ENCODE measurements at places on chromosomes 5 and 9. TPM values are rescaled to one million over a fixed set of nuclear protein-coding genes. Genes with fewer than 3 reads are reported as not detected.

CDH18 gene
- total RNA-seq = not detected

SH3GL2 gene
- total RNA-seq = 9.5 TPM

GPR150 gene
- not detected for total RNA-seq

RNF183 gene
- not detected for total RNA-seq

DOK3 gene
- total RNA-seq = 4.7 TPM

BTNL3 gene
- total RNA-seq = not detected

GRCh38 chr9:70340572-70340971 lies 73.9 kb downstream of the KLF9 start:
- no peak for DNase-seq

DNA sequence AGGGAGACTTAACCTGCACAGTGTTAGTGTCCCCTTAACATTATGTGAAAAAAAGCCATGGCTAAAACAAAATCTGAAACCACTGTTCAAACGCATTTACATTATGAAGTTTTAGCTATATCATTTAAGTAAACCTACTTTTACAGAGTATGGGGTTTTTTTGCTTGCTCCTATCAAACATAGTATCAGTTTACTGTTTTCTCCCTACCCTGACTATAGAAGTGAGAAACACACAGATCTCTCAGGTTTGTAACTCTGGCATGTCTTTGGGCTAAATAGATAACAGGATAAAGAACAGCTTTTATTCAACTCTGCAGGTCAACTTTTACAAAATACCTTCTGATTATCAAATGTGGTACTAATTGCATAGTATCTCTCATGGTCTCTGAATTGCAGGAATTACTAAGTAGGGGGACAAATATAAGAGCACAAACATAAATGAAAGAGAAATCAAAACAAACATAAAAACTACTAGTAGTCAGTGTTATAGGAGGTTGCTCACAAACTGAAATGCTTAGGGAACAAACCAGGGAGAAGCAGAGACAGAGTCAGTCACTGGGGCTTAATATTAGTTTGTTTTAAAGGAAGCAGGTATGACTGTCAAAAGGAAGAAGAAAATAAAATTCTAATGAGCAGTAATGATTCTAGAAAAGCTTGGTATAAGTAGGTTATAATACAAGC lies 155.8 kb downstream of the MLLT3 start:
- DNase-seq = no peak

- DNase-seq = no peak
Measured at GRCh38 chr5:81269751-81270393, 31.5 kb upstream of the ZCCHC9 start.

All from heart right ventricle (tissue), 16 donors.